ENCODE measurements at places on chromosomes 16 and 17.

- DNase-seq, result no peak
Measured at GRCh38 chr16:86991679-86992078, 325.5 kb downstream of the C16orf95 start.

GRCh38 chr16:54437921-54438320 is 151.3 kb upstream of the IRX3 start:
- DNase-seq, result no peak

GRCh38 chr17:80816241-80817103 is 175.2 kb upstream of the CHMP6 start:
- no peak for DNase-seq

GRCh38 chr16:58882292-58882691 is 148.2 kb upstream of the GOT2 start:
- no peak for DNase-seq

DNA sequence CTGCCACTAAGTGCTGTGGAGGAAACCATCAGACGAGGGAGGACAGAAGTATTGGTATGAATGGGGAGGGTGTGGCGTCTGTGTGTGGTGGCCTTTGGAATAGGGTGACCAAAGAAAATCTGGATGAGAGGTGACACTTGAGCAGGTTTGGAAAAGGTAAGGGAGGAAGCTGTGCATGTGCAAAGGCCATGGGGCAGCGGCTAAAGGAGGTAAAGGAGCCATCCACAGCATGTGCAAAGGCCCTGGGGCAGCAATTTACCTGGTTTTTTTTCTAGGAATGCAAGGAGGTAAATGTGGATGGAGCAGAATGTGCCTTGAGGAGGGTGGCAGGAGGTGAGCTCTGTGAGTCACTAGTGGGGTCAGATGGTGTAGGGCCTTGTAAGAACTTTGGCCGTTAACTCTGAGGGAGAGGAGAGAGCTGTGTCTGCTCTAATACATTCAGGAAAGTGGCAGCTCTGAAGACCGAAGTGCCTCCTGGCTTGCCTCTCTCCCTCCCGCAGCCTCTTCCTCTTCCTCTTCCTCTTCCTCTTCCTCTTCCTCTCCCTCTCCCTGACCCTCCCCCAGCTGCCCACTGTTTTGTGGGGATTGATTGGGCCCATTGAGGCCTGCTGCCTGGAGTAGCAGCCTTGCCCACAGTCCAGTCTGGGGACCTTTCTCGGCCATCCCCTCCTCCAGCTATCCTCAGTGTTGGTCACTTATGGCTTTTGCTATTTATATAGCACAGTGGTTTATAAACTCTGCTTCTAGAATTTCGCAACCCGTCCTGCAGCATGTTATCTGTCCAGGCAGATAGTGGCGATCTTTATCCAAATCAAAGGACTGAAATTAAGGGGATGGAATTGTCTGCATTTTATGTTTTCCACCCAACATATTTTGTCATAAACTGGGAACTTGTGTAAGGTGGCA is 38.7 kb downstream of the CMIP start:
- DNase-seq, result no peak

DNA sequence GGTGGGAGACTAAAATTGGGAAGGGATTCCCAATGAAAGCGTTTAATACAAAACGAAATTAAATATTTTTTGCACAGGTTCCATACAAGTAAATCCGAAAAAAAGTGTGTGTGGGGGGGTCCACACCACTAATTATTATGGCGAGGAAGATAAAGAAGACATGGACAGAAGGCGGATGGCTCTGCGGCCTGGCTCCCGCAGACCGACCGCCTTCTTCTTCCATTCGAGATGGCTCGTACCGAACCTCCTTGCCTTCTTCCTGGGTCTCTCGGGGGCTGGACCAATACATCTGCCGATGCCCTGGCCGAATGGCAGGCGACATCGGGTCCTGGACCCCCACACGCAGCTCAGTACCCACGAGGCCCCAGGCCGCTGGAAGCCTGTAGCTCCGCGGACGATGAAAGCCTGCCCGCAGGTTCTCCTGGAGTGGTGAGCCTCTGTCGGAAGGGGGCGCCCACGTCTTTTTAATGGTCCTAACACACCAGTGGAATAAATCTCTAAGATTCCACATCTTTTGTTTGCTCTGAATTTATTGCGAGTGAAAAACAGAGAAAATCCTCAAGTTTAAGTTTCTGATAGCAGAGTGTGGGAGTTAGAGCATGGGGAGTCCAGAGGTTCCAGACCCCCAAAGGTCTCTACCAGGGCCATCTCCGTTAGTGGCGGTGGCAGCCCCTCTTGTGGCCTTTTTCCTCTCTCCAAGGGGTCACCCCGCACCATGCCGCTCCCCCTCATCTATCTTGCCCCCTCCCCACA is 1.4 kb downstream of the PRAC2 start:
- DNase-seq, result peak; percentile 93

- no peak for DNase-seq
Measured at GRCh38 chr17:17443173-17443572, 33.6 kb upstream of the MED9 start.

GRCh38 chr16:51816929-51817328 is 665.9 kb upstream of the SALL1 start:
- no peak for DNase-seq

DNA sequence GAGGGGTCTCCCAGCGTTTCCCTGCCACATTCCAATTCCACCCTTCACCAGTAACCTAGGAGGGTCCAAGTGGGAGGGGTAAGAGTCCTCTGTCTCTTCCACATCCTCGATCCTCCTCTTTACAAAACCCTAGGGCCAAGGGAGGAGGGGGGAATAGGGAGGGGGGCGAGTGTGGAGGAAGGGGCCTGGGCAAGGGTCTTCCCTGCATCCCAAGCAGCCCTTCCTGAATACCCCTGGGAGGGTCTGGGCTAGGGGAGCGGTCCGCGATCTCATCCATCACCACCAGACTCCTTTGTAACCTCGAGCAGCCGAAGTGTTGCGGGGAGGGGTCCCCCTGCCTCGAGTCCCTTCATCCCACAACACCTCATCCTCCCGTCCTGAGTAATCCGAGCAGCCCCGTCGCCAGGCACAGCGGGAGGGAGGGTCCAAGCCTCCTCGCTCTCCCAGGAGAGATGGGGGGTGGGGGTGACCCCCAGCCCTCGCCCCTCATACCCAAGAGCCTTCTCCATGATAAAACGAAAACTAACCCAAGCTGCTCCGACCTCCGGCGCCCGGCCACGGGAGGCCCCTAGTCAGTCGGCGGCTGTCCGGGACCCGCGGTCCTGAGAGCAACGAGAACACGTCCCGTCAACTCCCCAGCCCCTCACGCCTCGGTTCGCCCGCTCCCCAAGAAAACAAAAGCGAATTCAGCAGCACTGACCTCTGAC is 502 bp downstream of the SMPD3 start:
- DNase-seq, result no peak

DNA sequence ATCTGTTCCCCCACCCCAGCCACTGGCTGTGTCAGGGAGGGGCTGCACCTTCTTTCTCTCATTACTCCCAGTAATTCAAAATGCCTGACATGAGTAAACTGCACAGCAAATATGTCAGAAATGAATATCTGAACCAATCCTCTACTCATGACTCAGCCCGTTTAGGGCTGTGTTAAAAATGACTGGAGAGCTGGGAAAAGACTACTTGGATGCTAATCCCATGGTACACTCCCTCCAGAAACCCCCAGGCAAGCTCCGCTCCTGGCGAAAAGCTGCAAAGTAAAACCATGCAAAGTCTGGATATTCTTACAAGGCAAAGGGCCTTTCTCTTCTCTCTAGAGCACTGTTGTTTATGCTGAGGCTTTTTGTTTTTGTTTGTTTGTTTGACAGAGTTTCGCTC is 448.1 kb upstream of the DYNLRB2 start:
- no peak for DNase-seq

Data from sciatic nerve (tissue), 2 donors.